Activated T-cell treated with anti-CD3 and anti-CD28 coated beads for 4 hours (primary cell): ENCODE measurements at places on chromosomes 2 and 18.

DNA sequence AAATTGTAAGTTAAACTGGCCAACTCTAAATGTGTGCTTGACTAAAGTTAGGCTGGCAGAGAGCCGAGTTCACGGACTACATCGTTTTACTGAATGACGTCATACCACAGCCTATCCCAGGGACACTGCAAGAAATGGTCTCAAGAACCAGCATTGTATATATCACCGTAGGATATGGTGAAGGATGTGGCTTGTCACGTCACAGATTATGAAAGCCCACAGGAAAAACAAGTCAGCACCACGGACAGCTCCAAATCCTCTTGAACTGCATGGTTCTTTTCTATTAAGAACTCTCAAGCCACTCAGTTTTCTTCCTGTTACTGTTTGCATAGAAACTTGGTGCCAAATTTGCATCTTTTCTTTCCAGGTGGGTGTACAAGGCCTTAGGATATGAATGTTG is 85.1 kb upstream of the ACAA2 start:
- DNase-seq, result peak; percentile 22

DNA sequence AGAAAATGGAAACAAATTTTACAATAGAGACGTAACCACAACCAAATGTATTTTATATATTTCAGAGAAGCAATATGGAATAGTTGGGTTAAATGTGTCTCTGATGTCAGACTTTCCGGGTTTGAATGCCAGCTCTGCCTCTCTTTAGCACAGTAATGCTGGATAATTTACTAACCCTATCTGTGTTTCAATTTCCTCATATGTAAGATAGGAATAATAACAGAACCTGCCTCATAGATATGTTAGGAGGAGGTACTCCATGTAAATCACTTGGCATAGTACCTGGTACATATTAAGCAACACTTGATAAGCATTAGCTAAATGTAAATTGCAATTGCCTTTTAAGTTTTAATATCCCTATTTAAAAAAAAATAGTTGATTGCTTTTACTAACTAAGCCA is 231.3 kb upstream of the ZC3H15 start:
- DNase-seq, result no peak

GRCh38 chr2:16261071-16261470 is 320.7 kb downstream of the MYCN start:
- DNase-seq, result no peak

DNA sequence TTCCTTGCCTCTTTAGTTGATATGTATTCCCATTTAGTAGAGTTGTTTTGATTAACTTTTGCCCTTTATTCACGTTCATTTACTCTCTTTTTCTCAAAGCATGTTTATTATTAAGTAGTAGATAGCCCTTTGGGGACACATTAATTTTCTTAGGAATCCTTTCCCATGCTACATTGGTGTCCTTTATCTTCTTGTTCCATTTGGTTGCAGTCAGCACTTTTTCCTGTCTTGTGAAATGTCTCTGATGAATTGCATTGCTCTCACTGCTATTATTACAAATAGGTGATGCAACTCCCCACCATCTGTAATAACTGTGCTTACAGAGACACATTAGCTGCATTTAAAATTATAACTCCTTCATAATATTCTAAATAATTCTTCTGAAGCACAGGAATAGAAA is 428.5 kb upstream of the CNTNAP5 start:
- DNase-seq, result no peak

DNA sequence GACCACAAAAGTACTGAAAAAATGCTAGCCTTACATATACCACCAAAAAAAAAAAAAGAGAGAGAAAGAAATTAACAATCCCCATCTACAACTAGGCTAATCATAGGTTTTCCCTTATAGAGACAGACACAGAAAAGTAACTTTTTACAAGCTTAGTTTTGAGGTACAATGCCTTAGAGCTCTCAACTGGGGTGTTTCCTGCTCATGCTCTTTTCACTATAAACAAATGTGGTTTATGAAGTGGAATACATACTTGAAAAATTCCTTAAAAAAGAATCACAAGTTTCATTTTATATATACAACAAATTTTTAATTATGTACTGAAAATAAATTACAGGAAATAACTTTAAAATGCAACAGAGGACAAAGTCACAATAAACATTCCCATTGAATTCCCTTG is 82.5 kb downstream of the ATL2 start:
- DNase-seq, result no peak

- no peak for DNase-seq
Measured at GRCh38 chr2:207334301-207334623, 168.5 kb upstream of the KLF7 start.

DNA sequence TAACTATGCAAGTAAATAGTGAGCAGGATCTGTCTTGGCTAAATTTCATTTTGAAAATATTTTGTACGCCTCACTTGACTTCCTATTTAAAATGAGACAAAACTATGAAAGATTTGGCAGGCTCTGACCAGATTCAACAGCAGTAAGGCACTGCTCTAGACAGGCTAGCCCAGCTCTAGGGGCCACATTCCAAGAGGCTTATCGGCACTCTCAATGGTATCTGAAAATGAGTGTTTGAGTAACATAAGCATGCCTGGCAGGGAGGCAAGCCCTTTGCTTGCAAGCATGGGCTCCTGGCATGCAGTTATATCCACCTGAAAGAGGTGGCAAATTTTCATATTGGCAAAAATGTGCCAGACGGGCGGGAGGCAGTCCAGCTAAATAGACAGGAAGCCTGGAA is 10.5 kb downstream of the CAPN13 start:
- DNase-seq, result no peak

- no peak for DNase-seq
Measured at GRCh38 chr2:118077636-118078247, 10.5 kb upstream of the INSIG2 start.

DNA sequence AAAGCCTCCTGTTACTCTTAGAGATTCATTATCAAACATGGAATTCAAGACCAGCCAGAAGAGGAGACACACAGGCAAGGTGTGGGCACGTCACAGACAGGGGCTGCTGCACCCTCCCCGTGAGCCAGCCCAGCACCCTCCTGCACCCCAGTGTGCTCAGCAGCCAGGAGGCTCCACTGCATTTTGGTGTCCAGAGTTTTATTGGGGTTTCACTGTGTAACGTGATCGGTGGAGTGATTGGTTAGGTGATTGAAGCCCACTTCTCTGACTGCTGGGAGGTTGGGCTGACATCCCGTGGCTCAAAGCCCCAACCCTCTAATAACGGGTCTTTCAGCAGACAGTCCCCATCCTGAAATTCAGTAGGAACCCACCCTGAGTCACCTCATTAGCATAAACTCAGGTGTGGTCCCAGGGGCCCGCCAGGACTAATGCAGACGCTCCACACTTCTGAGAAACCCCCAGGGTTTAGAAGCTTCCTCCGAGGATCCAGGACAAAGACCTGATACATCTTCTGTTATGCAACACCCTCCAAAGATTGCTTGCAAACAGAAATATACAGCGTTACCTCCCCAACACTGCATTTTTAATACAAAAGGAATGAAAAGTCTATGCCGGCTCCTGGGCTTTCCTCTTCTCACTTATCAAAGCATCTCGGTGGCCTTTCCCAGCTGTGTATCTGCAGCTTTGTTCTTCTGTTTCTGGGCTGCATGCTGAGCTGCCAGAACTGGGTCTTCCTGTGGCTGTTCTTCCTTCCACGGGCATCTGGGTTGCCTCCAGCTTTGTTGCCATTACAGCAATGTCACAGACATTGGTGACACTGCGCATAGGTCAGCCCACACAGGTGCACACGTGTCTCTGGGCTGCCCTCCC is 43.7 kb upstream of the SNED1 start:
- DNase-seq, result no peak

GRCh38 chr2:109659396-109660045 is 45.4 kb downstream of the SOWAHC start:
- no peak for DNase-seq

GRCh38 chr2:16174693-16175045 is 234.3 kb downstream of the MYCN start:
- no peak for DNase-seq
